Epithelial cell of proximal tubule (primary cell): ENCODE measurements at places on chromosomes 13 and 19.

DNA sequence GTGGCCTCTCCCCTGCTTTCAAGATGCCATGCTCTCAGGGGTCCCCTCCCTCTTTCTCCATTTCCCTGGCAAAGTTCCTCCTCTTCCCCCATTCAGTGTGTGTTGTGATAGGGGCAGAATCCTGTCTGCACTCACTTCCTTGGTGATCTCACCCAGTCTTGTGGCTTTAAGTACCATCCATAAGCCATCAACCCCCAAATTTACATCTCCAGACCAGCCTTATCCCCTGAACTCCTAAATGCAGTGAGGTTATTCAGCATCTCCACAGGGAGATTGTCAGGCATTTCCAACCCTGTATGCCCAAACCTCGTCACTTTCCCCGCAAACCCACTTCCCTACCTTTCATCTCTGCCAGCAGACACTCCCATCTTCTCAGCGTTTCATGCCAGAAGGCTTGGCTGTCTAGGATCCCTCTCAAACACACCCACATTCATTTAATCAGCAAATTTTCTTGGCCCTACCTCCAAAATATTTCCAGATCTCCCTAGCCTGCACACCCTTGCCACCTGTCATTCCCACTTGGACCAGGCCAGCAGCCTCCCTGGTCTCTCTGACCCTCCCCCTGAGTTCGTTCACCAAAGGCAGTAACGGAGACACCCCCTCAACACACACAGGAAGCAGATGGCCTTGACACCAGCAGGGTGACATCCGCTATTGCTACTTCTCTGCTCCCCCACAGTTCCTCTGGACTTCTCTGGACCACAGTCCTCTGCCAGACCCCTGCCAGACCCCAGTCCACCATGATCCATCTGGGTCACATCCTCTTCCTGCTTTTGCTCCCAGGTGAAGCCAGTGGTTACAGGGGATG, at the start of gene HCST:
HCST (plus strand) TSS at position 676 of the 808 bp plus-strand sequence; CDS start at position 741, 65 bp downstream.
- DNase-seq, result no peak

DNA sequence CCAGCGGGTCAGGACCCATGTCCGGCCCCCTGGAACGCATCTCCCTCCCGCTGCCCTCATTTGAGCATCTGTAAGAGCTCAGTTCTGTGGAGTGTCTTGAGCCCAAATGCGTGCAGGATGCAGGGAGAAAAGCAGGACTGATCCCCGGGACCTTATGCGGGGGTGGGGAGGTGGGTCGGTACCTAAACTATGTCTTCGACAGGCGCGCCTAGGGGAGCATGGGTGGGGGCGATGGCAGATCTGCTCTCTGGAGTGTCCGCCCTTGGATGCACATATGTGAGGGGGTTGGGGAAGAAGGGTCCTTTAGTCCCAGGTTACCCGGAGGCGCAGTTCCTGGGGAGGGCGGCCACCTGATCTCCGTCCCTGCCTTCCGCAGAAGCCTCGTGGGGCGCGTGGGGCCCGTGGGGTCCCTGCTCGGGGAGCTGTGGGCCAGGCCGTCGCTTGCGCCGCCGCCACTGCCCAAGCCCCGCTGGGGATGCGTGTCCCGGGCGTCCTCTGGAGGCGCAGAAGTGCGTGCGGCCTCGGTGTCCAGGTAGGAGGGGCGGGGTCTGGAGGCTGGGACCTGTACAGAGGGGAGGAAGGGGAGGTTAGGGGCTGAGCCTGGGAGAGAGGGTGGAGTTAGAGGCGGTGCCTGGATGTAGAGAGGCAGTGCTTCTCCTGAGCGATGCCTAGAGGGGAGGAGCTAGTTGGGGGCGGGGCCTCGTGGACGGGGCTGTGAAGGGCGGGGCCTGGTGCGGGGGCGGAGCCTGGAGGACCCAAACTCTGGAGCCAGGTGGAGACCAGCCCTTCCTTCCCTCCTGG, 2.9 kb downstream of the CILP2 start:
- DNase-seq, result no peak

GRCh38 chr13:21777166-21777565, 106.3 kb downstream of the FGF9 start:
- no peak for DNase-seq

GRCh38 chr13:87274209-87274819, 396.9 kb upstream of the SLITRK5 start:
- peak; percentile 15 for DNase-seq

GRCh38 chr19:33266974-33267484, 35.3 kb downstream of the CEBPA start:
- no peak for DNase-seq

GRCh38 chr13:31107109-31107508, 54.6 kb downstream of the HSPH1 start:
- DNase-seq, result no peak

DNA sequence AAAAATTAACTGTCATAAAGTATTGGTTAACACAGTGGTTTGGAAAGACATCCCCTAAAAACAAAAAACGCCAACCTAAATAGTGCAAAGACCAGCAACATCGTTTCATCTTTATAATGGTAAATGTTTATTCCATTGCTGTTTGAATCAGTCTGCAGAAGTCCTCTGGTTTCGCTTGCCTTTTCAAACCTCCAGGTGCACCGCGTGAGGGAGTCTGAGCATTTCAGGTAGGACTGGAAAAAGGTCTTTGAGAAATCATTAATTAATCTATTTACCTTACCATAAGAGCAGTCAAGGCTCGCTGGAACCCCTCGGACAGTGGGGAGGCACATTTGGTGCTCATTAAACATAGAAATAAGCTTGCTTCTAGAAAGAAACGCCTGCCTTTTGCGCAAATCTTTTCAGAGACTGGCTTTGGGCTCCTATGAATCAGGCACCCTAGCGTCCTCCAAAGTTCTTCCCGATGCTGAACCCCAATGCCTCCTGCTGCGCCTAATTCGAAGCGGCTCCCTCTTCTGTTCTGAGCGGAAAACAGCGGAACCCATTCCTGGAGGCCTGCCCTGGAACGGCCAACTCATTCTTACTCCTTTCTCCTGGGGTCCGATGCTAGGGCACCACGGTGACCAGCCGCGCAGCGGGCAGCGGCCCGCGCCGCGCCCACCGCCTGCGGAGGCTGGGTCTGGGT, 951 bp upstream of the MTUS2 start:
- no peak for DNase-seq

- no peak for DNase-seq
Measured at GRCh38 chr13:79404985-79405384, 1.1 kb downstream of the RBM26 start.

GRCh38 chr19:28535352-28535775, 677.6 kb downstream of the UQCRFS1 start:
- no peak for DNase-seq

- no peak for DNase-seq
Measured at GRCh38 chr13:20824762-20825476, 51.2 kb upstream of the EEF1AKMT1 start.

DNA sequence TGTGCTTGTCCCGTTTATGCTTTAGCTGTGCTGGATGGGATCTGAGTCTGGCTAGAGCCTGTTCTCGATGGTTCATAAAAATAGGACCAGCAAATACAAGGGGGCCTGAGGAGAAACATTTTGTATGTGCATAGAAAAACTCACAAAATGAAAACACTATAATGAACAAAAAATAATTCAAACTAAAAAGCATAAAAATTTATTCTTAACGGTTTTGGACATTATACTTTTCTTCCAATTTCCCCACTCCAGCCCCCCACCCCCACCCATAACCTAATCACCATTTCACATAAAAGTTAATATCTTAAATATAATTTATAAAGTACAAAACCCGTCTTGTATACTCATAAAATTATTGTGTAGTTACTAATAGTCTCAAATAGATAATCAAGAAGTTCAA, 93.7 kb downstream of the MYCBP2 start:
- no peak for DNase-seq

DNA sequence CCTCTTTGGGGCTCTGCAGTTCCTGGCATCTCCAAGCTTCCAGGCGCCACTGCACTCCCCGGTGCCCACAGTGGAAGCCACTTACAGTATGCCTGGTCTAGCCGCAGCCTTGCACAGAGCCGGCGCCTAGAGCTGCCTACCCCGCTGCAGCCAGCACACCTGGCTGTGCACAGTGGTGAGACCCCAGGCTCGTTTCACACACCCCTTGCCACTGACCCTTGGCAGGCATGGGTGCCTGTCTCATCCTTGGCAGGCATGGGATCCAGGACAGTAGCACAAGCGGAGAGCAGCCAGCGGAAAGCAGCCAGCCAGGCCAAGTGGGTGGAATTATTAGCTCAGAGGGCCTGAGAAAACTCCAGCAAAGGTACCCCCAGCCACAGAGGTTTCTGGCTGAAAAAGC, 86.0 kb downstream of the SERP2 start:
- no peak for DNase-seq

DNA sequence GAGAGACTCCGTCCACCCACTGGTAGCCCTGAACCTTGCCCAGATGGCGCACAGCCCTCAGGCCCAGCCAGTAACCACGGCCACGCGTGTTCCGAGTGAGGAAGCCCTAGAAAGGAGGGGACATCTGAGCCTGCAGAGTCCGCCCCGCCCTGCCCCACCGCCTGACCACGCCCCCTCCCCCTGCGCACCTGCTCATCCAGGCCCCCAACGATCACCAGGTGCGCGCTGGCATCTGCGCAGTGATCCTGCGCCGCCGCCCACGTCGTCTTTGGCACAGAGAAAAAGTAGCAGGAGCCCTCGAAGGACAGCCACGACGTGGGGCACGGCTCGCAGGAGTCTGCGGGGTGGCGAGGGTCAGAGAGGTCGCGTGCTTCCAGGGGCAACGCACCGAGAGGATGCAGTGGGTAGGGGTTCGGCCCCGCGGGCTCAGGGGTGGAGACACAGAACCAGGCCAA, 2.1 kb downstream of the CLEC4G start:
- no peak for DNase-seq

- peak; percentile 15 for DNase-seq
Measured at GRCh38 chr13:31424130-31424729, 224.5 kb downstream of the B3GLCT start.

DNA sequence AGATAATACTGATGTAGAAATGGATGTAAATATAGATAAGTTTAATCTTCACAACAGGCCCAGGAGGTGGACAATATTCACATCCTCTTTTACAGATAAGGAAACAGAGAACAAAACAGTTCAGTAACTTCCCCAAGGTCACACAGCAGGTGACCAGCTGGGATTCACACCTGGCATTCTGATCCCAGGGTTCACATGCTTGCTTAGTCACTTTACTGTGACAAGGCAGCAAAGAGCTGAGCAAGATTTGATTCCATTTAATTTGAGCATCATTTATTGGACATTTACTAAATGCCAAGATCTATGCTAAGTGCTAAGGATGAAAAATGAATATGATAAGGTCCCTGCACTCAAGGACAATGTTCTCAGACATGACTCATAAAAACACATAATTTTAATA, 94.1 kb upstream of the STARD13 start:
- no peak for DNase-seq

- no peak for DNase-seq
Measured at GRCh38 chr19:10104665-10105508, 1.3 kb upstream of the PPAN start.

- no peak for DNase-seq
Measured at GRCh38 chr13:100389617-100390016, 199.0 kb downstream of the GGACT start.

GRCh38 chr13:26406791-26407190, 150.7 kb upstream of the WASF3 start:
- no peak for DNase-seq

DNA sequence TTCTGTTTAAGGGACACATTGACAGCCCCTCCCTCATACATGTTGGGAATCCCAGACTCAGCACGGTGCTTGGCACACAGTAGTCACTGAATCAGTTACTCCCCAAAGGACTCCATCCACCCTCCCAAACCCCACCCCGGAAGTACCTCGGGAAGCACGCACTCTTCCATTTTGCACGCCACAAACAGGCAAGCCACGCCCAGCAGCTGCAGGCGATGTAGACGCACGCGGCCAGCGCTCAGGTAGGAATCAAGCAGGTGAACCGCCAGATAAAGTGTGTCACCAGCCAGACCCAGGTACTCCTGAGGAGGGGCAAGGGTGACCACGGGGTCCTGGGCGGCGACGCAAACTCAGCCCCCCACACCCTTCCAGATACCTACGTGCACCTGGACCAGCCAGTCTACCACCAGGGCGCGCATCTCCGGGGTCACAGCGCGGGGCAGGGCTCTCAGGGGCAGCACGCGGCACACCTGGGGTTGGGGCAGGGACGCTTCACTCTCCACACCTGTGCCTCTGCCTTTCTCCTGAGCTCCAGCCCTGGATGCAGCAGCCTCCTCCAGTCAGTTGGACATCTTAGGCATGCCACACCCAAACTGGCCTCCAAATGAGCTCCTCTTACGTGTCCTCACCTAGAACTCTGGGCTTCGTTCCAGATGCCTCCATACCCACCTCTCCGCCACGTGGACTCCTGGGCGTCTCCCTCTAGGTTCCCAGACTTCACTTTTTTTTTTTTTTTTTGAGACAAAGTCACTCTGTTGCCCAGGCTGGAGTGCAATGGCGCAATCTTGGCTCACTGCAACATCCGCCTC, 1.9 kb downstream of the CCNP start:
- no peak for DNase-seq

DNA sequence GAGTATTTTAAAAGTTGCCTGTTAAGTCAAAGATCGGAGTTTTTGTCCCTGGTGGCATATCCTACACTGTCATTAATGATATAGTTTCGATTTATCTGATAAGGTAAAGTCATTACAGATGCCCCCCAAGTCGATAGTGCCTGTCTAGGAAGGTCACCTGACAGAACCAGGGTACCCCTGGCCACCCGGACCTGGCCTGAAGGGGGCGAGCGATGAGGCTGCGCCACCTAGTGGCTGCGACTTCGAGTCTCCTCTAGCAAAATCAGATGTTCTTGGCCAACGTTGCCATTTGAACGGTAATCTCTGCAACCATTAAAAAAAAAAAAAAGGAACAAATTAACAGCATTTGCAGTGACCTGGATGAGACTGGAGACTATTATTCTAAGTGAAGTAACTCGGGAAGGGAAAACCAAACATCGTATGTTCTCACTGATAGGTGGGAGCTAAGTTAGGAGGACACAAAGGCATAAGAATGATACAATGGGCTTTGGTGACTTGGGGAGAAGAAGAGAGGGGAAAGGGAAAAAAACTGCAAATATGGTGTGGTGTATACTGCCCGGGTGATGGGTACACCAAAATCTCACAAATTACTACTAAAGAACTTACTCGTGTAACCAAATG, 565.1 kb downstream of the LIG4 start:
- DNase-seq, result no peak

DNA sequence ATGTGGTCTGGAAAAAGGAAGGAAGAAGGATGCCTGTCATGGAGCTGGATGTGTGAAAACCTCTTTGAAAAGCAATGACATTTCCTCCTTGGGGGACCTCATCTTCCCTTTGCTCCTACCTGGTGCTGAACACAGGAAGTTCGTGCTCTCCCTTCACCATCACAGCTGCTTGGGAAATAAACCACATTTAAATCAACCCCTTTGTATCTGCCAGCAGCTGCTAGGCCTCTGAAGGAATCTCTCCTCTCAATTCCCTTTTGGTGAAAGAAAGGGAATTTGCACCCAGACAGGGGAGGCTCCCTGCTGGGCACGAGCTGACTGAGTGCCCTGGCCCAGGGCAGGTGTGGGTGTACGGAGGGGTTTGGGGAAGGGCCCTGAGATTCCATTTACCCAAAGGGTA, 437.7 kb downstream of the TSHZ3 start:
- no peak for DNase-seq

GRCh38 chr19:14959263-14959662, 18.0 kb downstream of the OR7C2 start:
- DNase-seq, result no peak
